Upper lobe of right lung (tissue), 1 donor: ENCODE measurements at places on chromosomes 5 and 9. TPM values are rescaled to one million over a fixed set of nuclear protein-coding genes. Genes with fewer than 3 reads are reported as not detected.

DNA sequence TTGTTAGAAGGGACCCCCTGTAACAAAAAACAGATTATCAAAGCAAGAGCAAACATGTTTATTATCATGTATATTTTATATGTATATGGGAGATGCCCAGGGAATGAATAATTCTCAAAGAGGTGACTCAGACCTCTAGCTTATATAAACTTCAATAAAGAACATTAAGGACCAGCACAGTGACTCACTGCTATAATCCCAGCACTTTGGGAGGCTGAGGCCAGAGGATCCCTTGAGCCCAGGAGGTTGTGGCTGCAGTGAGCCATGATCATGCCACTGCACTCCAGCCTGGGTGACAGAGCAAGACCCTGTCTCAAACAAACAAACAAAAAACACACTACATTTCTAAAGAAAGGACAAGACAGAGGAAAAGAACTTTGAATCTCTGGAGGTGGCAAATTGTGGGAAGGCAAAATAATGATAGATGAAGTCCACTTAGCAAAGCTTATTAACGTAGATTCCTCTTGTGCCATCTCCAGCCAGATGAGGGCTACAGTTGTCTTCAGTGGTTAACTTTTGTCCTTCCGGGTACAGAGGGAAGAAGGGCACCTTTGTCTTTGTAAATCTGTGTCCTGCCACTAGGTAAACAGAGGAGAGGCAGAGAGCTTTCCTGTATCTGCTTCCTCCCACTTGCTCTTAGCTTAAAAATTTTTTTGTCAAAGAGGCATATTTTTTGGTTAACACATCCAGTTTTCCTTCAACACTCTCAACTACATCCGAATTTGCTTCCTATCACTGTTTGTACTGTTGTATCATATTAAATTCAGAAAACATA lies 7.5 kb upstream of the RFK start:
- no peak overlapping the region for H3K27ac ChIP-seq
- H3K4me3 ChIP-seq, result no peak overlapping the region
- H3K4me1 ChIP-seq, result no peaks in the 10 kb centered on the region
- DNase-seq, result no peak

Gene SPATA31A3
- not detected for total RNA-seq

- H3K27me3 ChIP-seq, result no peaks in the 10 kb centered on the region
- DNase-seq, result no peak
- H3K4me3 ChIP-seq, result no peak overlapping the region
- H3K27ac ChIP-seq, result no peak overlapping the region
Measured at GRCh38 chr5:158451993-158452672, 593.2 kb upstream of the CLINT1 start.

Gene SLC6A3
- 0.52 TPM for total RNA-seq

GRCh38 chr5:64773533-64773932 lies 4.8 kb downstream of the CWC27 start:
- no peak overlapping the region for H3K27ac ChIP-seq
- DNase-seq, result no peak
- peaks cover 14% of the 10 kb centered on the region for H3K4me1 ChIP-seq
- H3K4me3 ChIP-seq, result no peak overlapping the region

Gene PCDHB4
- total RNA-seq, result 3.0 TPM

Gene SPATA31D4
- not detected for total RNA-seq

Gene SLC45A2
- not detected for total RNA-seq

GRCh38 chr5:147559749-147560148 lies 49.9 kb upstream of the DPYSL3 start:
- no peaks in the 10 kb centered on the region for H3K27me3 ChIP-seq
- H3K4me3 ChIP-seq, result no peak overlapping the region
- DNase-seq, result no peak
- H3K27ac ChIP-seq, result no peak overlapping the region
- no peaks in the 10 kb centered on the region for H3K36me3 ChIP-seq

Gene SLC6A7
- not detected for total RNA-seq

DNA sequence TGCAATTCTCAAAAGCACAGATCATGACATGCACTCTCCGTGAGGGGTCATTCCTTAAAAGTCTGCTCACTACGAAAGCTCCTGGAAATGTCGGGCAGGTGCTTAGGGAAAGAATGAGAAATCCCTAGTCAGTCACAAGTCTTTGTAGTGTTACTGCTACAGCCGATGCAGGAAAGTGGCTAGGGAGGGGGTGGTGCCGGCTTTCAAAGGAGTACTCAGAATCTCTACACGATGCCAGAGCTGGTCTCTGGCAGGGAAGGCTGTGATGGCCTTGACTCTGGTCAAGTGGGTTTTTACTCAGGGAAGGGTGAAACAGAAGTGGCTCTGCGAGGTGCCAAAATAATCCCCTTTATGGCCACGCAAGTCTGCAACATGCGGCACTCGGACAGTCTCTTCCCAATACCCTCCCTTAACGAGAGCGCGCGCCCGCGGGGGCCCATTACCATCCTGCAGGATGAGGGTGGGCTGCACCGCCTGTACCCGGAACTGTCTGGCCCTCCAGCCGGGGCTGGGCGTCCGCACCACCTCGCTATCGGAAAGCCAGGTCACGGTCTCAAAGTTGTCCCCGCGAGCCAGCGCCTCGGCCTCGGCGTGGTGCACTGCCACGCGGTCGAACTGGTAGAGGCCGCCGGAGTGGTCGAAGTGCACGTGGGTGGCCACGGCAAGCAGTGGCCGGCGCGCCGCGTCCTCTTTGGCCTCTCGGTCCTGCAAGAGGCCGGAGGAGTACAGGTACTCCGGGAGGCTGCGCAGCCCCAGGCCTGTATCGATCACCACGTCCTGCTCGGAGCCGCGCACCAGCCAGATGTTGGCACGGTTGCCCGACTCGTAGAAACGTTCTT lies 956 bp downstream of the MBLAC2 start:
- peaks cover 9% of the 10 kb centered on the region for H3K4me1 ChIP-seq
- peak; percentile 81 for DNase-seq
- peak overlapping the region; percentile 79 for H3K4me3 ChIP-seq
- H3K36me3 ChIP-seq, result no peaks in the 10 kb centered on the region
- no peaks in the 10 kb centered on the region for H3K27me3 ChIP-seq

DNA sequence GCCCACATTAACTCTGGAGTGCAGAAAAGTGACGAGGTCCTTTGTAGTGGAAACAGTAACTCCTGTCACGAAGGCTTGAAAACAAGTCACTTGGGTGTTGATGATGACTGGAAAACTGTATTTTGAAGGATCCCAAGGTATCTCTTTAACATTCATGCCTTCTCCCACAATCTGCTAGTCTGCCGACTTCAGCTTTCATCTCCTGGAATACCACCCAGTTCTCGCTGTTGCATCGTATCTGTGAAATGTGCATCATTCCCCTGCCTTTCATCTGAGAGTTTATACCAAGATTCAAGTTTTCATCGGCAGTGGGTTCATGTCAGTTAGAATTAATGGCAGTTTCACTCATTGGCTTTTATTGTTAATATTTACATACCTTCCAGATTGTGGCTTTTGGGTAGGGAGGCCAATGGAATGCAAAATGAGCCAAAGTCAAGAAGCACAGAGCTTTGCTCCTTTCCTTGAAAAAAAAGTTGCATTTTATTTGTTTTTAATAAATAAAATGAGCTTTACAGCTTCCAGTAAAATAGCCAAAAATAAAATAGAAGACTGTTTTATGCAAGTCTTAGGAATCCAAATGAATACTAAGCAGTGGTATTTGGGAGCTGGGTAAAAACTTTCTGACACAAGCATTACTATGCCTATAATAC lies 575.2 kb upstream of the WWC1 start:
- DNase-seq, result no peak
- H3K27me3 ChIP-seq, result no peaks in the 10 kb centered on the region
- no peaks in the 10 kb centered on the region for H3K36me3 ChIP-seq
- no peak overlapping the region for H3K4me3 ChIP-seq
- no peaks in the 10 kb centered on the region for H3K4me1 ChIP-seq

DNA sequence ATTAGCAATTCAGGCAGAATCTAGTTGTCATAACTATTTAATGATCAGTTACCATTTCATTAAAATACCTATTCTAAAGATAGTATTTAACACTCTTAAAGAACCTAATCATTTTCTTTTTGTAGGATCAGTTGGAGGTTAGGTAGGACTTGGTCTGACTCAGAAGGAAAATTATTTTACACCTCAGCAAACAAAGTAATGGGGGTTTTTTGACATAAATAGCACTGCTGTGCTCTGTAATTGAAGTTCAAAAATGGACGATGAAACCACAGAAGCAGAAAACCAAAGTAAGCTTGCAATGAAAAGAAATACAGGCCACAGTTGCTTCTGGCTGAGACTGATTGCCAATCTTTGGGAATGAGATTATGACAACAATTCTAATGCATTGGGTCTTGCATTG lies 187.0 kb upstream of the TRPM3 start:
- no peak for DNase-seq
- no peak overlapping the region for H3K27ac ChIP-seq
- H3K36me3 ChIP-seq, result no peaks in the 10 kb centered on the region
- no peaks in the 10 kb centered on the region for H3K4me1 ChIP-seq
- H3K27me3 ChIP-seq, result no peaks in the 10 kb centered on the region
- H3K4me3 ChIP-seq, result no peak overlapping the region

GRCh38 chr5:14142827-14143545 lies at the start of gene TRIO:
Gene TRIO (plus strand): TSS chr5:14143342. CDS start chr5:14143726, 384 bp downstream.
- peak; percentile 94 for DNase-seq
- H3K36me3 ChIP-seq, result no peaks in the 10 kb centered on the region
- H3K27ac ChIP-seq, result peak within 1 kb of the TSS; percentile 88
- no peaks in the 10 kb centered on the region for H3K27me3 ChIP-seq
- peaks cover 35% of the 10 kb centered on the region for H3K4me1 ChIP-seq

- H3K27me3 ChIP-seq, result no peaks in the 10 kb centered on the region
- H3K4me1 ChIP-seq, result peaks cover 26% of the 10 kb centered on the region
- peak overlapping the region; percentile 74 for H3K27ac ChIP-seq
- H3K4me3 ChIP-seq, result peak overlapping the region; percentile 52
- no peaks in the 10 kb centered on the region for H3K36me3 ChIP-seq
Measured at GRCh38 chr5:177358370-177358819, 671 bp downstream of the RGS14 start.

GRCh38 chr9:26809795-26810194 lies 82.8 kb downstream of the CAAP1 start:
- no peak for DNase-seq
- H3K27me3 ChIP-seq, result no peaks in the 10 kb centered on the region
- H3K36me3 ChIP-seq, result no peaks in the 10 kb centered on the region
- no peak overlapping the region for H3K27ac ChIP-seq

DNA sequence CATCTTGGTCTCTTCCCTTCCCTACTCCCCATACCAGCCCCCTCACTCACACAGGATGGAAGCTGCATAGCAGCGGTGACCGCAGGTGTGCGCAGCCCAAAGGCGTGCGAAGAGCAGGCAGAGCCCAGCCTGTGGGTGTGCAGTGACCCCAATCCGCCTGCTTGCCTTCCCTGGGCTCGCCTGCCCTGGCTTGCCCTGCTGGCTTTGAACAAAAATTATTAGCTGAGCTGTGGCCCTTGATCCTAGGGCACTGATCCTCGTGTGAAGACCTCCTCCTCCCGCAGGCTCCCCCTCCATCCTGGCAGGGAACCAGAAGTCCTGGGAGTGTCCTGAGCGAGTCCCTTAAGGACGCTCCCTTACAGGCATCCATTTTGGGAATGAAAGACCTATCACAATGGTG lies 31.9 kb downstream of the MORN5 start:
- no peaks in the 10 kb centered on the region for H3K36me3 ChIP-seq
- H3K27ac ChIP-seq, result no peak overlapping the region
- no peak overlapping the region for H3K4me3 ChIP-seq
- H3K27me3 ChIP-seq, result no peaks in the 10 kb centered on the region
- H3K4me1 ChIP-seq, result no peaks in the 10 kb centered on the region
- DNase-seq, result no peak

GRCh38 chr9:35364817-35365585 lies 124.9 kb upstream of the RUSC2 start:
- H3K27me3 ChIP-seq, result no peaks in the 10 kb centered on the region
- H3K27ac ChIP-seq, result no peak overlapping the region
- no peak for DNase-seq
- H3K4me3 ChIP-seq, result no peak overlapping the region
- H3K4me1 ChIP-seq, result peaks cover 14% of the 10 kb centered on the region
- H3K36me3 ChIP-seq, result peaks cover 7% of the 10 kb centered on the region

GRCh38 chr5:173733021-173733420 lies 116.6 kb upstream of the BOD1 start:
- H3K4me3 ChIP-seq, result no peak overlapping the region
- DNase-seq, result no peak
- no peaks in the 10 kb centered on the region for H3K27me3 ChIP-seq

- no peaks in the 10 kb centered on the region for H3K4me1 ChIP-seq
- no peak overlapping the region for H3K4me3 ChIP-seq
- H3K36me3 ChIP-seq, result no peaks in the 10 kb centered on the region
- DNase-seq, result no peak
Measured at GRCh38 chr9:111752455-111752854, 42.3 kb downstream of the SHOC1 start.

Gene IL5
- total RNA-seq, result not detected

Gene RASEF
- total RNA-seq, result 10.9 TPM

DNA sequence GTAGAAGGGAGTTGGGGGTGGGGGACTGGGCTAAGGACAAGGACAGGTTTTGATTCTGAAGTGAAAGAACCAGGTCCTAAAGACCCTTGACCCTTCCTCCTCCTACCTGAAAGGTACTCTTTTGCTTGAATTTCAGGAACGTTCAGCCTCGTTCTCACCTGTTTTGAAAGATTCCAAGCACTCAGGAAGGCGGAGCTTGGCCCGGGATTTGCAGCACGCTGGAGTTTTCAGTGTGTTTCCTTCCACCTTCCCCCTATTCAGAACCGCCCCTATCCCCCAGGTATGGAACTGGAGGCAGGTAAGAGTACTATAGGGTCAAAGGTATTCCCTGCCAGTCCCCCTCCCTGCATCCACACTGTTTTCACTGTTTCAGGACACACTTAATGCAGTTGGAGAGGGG lies 7.1 kb downstream of the EGR1 start:
- H3K4me3 ChIP-seq, result no peak overlapping the region
- H3K36me3 ChIP-seq, result peaks cover 7% of the 10 kb centered on the region
- H3K27me3 ChIP-seq, result no peaks in the 10 kb centered on the region
- H3K27ac ChIP-seq, result no peak overlapping the region
- peaks cover 5% of the 10 kb centered on the region for H3K4me1 ChIP-seq

Gene TCOF1
- 31.1 TPM for total RNA-seq

GRCh38 chr9:135877791-135878527 lies 29.4 kb downstream of the CAMSAP1 start:
- no peaks in the 10 kb centered on the region for H3K27me3 ChIP-seq
- no peak overlapping the region for H3K27ac ChIP-seq
- no peaks in the 10 kb centered on the region for H3K4me1 ChIP-seq
- peaks cover 14% of the 10 kb centered on the region for H3K36me3 ChIP-seq
- H3K4me3 ChIP-seq, result no peak overlapping the region

DNA sequence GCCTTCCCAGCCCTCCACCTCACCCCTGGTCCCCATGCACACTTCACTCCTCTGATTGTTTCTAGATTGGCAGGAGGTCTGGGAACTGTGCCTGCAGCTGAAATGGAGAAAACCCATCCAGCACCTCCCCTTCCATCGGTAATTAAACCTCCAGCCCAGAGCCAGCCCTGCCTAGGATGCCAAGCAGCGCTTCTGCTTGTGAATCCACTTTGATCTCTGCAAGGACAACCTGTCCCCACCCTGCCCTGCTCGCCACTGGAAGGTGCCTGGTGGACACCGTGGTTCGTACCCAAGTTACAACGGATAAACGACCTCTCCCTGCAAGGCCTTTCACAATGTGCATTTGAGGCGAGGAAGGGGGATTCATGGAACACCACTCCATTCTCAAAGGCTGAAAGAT lies 50.6 kb downstream of the IRX2 start:
- no peak overlapping the region for H3K4me3 ChIP-seq
- H3K27me3 ChIP-seq, result no peaks in the 10 kb centered on the region
- no peaks in the 10 kb centered on the region for H3K4me1 ChIP-seq
- no peaks in the 10 kb centered on the region for H3K36me3 ChIP-seq
- DNase-seq, result no peak
